ENCODE measurements at places on chromosomes 2 and 18. TPM values are rescaled to one million over a fixed set of nuclear protein-coding genes. Genes with fewer than 3 reads are reported as not detected.

Gene TMEM247
- total RNA-seq, result not detected

Gene ERMN
- total RNA-seq, result not detected

Gene OTOS
- total RNA-seq, result not detected

Gene PTGR3
- total RNA-seq, result 18.0 TPM

Gene PRSS56
- 0.10 TPM for total RNA-seq

Gene RGPD6
- 8.4 TPM for total RNA-seq

Gene MAPRE3
- 11.4 TPM for total RNA-seq

Gene HOXD11
- 6.5 TPM for total RNA-seq

Gene DLX2
- total RNA-seq, result 0.49 TPM

Gene RBM44
- total RNA-seq, result 0.16 TPM

Gene NCKAP5
- total RNA-seq, result 0.76 TPM

Gene LDLRAD4
- total RNA-seq, result 2.8 TPM

Gene CYS1
- total RNA-seq, result 1.7 TPM

Gene R3HDM1
- total RNA-seq, result 20.5 TPM

Gene SH3RF3
- total RNA-seq, result 0.68 TPM

Gene ASIC4
- total RNA-seq, result 0.05 TPM

Gene MIB1
- 9.8 TPM for total RNA-seq

Gene EGR4
- 0.19 TPM for total RNA-seq

Gene LIMS3
- not detected for total RNA-seq

Gene CAB39
- 58.5 TPM for total RNA-seq

Gene SH3BP4
- 38.9 TPM for total RNA-seq

Gene UGT1A5
- 0.09 TPM for total RNA-seq

Gene AMER3
- total RNA-seq, result not detected

Gene UBXN4
- total RNA-seq, result 43.1 TPM

Gene TEX44
- total RNA-seq, result not detected

Gene ARHGAP28
- total RNA-seq, result not detected

Gene FAM124B
- total RNA-seq, result not detected

Gene TTL
- total RNA-seq, result 36.2 TPM

Gene RSAD2
- total RNA-seq, result 0.13 TPM
